Inflammatory macrophage (primary cell): ENCODE measurements at places on chromosomes 16 and 17.

GRCh38 chr16:27679899-27680298 is 130.0 kb downstream of the KATNIP start:
- no peak for DNase-seq

DNA sequence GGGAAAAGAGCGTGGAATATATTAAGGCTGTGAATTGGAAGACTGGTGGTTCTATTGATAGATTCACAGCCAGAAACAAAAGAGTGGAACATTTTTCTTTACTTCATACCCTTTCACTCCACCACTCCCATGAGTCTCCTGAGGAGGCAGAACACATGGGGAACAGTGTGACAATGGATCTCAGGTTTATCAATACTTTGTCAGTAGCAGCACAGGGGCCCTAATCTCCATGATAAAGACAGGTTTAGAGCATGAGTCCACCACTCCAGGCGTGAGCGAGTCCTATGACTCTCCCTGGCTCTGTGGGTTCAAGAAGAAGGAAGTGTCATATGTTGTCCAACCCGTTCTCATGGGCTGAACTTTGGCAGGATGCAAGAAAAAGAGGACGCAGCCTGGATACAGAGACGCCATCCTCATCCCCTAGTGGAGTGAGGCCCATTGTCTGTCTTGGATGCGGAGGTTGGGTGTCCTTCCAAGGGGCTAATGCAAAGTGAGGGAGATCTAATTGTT is 361.2 kb downstream of the TMEM114 start:
- no peak for DNase-seq

DNA sequence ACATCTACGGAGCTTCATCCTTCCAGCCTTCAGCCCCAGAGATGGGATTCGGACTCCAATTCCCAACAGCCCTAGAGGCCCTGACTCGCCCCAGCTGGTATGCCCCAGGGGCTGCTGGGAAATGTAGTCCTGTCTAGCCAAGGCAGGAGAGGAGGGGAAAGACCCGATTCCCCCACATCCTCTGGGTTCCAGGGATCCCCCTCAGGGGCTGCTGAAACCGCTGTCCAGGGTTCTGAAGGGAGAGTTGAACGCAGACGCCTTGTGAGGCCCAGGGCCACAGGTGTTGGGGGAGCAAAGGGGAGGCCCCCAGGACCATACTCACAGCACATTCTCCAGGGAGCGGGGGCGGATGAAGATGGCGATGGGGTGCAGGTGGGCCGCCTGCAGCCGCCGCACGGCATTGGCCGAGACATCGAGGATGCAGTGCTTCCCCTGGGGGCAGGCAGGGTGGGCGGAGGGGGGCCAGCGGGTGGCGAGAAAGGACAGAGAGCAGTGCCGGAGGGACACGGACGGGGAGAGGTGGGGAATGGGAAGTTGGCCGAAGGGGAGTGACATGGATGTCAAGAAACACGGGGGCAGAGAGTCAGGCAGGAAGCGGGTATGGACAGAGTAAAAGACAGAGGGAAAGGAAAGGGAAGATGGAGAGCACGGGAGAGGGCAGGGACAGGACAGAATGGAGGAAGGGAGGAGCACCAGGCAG is 12.6 kb upstream of the ASGR1 start:
- DNase-seq = no peak

- peak; percentile 93 for DNase-seq
These were observed 146.1 kb downstream of the SEC14L1 start for GRCh38 chr17:77286641-77287431.

GRCh38 chr16:1061769-1062505 is 10.6 kb upstream of the SSTR5 start:
- no peak for DNase-seq

DNA sequence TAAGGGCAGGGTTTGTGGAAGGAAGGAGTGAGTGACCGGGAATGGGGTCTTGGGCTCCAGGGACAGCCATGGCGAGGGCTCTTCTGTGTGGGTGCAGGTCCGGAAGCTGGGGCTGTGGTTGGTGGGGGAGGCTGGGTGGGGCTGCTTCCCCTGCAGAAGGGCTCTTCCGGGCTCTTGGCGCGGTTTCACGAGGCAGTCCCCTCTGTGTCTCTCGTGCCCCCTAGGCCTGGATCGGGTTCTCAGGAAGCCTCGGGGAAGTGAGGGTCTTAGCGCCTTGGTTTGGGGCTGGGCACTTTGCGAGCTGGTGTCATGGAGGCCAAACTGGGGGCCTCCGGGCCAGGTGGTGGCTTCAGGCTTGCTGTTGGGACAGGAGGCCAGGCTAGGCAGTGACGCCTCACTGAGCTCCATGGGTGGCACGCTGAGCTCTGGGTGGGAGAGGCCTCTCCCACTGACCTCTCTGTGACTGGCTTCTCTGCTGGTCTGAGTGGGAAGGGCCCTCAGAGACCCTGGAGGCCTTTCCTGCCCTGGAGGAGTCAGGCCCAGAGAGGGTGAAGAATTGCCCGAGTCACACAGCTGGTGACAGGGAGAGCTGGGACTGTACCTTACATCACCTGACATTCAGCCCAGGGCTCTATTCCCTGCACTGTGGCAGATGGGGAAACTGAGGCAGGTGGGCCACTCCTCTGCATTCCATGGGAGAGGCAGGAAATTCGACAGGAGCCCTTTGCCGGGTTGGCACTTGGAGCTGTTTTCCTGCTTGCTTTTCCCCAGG is 8.2 kb downstream of the ADCY7 start:
- peak; percentile 60 for DNase-seq

DNA sequence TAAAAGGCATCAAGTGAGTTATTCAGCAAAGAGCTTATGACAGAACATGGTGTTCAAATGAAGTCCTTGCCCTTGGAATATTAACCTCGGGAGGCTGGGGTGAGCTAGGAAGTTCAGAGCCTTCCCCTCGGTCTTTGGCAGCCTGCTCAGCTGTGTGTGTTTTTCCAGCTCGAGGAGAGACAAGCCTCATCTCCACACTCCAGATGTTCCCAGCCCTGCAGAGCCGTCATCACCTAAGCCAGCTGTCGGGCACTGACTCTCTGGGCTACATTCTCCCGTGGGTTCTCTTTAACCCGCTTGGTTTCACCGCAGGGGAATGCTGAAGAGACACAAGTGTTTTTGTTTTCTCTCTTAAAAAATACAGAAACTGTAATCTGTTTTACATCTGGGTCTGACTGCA is 47.1 kb downstream of the IRX3 start:
- DNase-seq = no peak

DNA sequence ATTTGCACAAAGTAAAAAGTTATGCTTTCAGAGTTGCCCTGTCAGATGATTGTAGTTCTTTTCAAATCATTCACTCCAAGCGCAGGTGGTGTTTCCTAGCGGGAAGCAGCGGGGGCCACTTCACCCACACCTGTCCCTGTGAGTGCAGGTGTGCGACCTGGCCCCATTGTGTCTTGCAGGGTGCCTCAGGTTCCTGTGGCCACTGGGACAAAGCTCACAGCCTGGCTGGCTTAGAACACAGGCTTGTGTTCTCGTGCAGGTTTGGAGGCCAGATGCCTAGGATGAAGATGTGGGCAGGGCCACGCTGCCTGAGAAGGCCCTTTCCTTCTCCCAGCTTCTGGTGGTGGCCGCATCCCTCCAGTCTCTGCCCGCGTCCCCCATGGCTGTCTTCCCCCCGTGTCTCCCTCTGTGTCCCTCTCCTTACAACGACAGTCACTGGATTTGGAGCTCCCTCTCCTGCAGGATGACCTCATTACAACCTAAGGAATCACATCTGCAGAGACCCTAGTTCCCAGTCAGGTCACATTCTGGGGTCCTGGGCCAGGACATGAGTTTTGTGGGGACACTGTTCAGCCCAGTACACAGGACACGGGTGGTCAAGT is 90.5 kb downstream of the NPIPB11 start:
- DNase-seq = no peak

DNA sequence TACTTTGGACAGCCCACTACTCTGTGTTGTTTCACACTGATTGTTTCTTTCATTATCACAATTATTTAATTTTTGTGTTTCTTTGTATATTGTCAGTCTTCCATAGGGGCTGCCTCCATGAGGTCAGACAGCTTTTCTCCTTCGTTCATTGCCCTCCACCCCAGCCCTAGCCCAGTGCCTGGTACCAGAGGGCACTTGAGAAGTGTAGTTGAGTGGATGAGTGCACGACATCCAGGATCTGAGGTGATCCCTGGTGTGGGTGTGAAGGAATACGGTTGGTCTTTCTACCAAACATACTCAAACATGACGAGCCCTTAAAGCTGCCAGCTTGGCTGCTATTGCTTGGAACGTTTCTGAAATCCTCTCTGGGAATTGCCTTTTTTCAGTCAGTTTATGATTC is 37.9 kb downstream of the DHRS7B start:
- no peak for DNase-seq

GRCh38 chr16:71493213-71493612 is 4.1 kb upstream of the ZNF19 start:
- DNase-seq = no peak

DNA sequence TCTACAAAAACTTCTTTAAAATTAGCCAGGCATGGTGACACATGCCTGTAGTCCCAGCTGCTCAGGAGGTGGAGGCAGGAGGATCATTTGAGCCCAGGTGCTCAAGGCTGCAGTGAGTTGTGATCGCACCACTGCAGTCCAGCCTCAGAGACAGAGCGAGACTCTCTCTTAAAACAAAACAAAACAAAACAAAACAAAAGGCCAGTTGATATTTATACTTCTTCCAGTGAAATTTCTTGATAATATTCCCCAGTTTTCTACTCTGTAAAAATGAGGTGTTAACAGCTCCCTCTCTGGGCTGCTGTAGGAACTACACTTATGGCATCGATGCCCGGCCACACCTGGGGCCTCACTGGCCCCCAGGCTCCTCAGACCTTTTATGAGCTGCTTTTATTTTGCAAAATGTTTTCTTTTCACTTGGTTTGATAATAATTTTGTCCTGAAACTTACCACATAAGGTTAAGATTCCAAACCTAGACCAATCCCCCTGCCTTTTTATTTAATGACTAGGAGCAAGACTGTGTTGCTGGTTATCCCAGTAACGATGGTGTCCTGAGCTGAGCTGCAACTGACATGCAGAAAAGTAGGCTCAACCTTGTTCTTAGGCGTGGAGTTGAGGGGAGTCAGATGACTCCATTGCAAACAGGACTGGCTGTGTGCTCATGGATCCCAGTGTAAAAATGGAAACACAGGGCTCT is 17.6 kb downstream of the MAPK8IP3 start:
- DNase-seq = peak; percentile 45

- no peak for DNase-seq
These were observed 15.9 kb upstream of the CYB5B start for GRCh38 chr16:69408475-69408874.
